ENCODE measurements at places on chromosomes 5 and 9.
A peak's percentile ranks its signal among the peaks of the same experiment; 100 is the strongest.

GRCh38 chr5:95922798-95923197 lies 38.9 kb downstream of the ELL2 start:
- no peak for DNase-seq

DNA sequence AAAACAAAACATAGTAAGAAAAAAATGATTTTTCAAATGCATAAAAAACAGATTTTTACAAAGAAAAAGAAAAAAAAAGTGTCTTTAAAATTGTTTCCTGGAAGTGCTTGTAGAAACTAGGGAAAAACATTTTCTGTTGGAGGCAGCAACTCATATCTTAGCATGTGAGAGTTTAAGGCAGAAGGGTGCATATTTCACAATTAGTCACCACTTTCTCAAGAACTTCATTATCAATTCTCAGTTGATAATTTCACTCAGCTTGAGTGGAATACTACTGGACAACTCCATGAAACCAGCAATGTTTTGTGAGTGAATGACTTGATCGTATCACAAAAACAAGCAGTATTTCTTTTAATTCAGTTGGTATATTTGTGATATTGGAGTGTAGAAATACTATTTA lies 508.3 kb upstream of the DAB2 start:
- DNase-seq, result no peak

DNA sequence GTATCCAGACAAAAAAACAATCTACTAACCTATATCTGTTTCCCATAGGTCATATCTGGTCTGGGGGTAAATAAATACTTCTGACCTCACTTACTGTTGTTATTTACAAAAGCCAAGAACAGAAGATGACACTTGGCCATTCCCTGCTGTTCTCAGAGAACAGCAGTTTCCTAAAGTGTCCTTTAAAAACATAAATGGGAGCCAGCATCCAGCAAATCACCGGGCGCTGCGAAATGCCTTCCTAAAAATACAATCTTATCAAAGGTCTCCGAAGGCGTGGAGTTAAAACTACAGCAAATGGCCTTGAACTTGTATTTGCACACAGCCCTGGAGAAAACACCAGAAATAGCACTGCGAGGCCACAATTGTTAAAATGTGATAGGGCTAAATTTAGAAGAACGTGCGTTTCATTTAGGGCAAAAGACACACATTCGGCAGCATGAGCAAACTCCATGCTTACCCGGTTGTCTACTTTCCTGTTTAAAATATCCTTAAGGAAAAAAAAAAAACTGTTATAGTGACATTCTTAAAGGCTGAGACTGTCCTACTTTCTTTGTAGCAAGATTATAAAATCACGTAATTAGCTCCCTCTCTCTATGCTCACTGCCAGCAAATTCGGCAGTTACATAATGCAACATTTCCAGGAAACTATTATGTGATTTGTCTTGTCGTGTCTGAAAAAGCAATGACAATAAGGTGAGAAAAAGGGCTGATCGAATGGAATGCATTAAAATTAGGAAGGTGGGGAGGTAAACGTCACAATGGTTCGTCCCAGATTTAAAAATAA lies 1.5 kb downstream of the NFIL3 start:
- DNase-seq, result peak; percentile 18

GRCh38 chr5:68447136-68447929 lies 231.8 kb downstream of the PIK3R1 start:
- no peak for DNase-seq

GRCh38 chr9:128392302-128393144 lies 21.3 kb downstream of the URM1 start:
- no peak for DNase-seq

- DNase-seq, result no peak
Measured at GRCh38 chr9:5111696-5112095, 73.7 kb downstream of the INSL6 start.

GRCh38 chr5:59943452-59944113 lies 50.1 kb upstream of the PDE4D start:
- DNase-seq, result no peak

DNA sequence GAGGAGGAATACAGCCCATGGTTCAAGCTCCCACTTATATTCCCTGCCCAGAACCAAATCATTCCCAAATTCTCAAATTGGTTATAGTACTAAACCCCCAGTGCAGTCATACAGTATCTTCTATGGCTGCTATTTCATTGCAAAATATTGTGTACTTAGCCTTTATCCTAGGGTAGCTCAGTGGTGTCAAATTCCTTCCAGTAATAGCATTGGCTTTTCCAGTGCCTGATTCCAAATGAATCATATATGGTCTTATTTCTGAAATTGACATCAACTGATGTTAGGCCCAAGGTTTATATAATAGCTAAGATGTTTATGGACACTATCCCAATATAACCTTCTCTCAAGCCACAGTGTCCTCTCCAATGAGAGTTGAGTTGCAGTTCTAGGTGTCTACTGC lies 256.7 kb downstream of the NDUFS4 start:
- no peak for DNase-seq

- peak; percentile 42 for DNase-seq
Measured at GRCh38 chr5:179858241-179858585, 404 bp downstream of the MRNIP start.

- DNase-seq, result no peak
Measured at GRCh38 chr5:98902733-98903132, 26.1 kb downstream of the CHD1 start.

- DNase-seq, result no peak
Measured at GRCh38 chr5:74199436-74200210, 440.9 kb downstream of the ENC1 start.

DNA sequence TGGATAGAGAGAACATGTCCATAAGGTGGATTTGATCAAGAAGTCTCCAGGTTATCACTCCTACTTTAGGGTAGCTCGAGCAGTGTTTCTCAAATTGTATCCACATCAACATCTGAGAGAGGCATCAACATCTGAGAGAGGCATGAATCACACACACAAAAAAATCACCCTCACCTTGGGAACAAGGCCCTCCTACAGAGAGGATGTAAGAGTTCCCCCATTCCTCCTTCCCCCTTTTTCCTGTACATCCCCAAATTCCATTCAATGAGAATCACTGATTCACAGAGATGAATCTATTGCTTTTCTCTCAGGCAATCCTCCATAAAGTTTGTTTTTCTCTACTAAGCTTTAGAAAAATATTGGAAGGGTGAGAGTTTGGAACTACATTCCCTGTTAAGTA lies 233.4 kb upstream of the CDH6 start:
- no peak for DNase-seq

DNA sequence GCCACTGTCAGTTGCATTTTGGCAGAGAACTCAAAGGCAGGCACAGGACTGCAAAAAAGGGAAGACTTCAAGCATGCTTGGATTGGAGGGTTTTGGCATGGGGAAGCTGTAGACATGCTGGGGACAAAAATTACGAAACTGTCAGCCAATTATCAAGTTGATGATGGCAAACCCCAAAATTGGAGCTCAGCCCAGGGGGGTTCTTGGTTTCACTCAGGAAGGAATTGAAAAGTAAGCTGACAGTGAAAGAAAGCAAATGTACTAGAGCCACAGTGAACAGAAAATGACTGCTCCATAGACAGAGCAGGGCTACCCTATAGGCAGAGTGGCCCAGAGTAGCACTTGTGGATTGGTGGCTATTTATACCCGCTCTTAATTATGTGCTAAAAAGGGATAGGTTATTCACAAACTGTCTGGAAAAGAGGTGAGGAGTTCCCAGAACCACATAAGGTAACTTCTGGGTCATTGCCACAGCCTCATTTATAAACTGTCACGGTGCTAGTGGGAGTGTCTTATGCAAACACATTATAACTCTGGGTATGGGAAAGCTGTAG lies 14.6 kb upstream of the CFAP95 start:
- DNase-seq, result no peak

DNA sequence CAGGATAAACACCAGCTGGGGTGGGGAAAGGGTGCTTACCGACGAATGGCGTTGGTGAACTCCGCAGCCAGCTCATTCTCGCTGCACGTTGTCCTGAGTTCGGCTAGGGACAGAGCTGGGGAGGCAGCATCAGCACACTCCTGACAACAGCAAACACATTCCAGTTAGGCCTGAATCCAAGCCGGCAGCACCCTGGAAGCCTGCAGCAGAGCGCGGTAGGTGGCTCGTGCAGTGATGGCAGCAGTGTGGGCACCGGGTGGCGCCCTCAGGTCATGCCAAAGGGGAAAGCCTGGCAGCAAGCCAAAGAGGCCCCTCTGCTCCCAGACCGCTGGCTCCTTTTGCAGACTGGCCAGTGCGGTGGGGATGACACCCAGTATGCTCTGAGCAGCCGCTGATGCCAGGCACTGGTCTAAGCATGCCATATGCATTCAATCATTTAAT lies 66.9 kb downstream of the DCP2 start:
- no peak for DNase-seq

GRCh38 chr5:117682416-117682815 lies 1107.8 kb upstream of the SEMA6A start:
- no peak for DNase-seq

- DNase-seq, result no peak
Measured at GRCh38 chr9:97506306-97506705, 4.8 kb downstream of the TMOD1 start.

DNA sequence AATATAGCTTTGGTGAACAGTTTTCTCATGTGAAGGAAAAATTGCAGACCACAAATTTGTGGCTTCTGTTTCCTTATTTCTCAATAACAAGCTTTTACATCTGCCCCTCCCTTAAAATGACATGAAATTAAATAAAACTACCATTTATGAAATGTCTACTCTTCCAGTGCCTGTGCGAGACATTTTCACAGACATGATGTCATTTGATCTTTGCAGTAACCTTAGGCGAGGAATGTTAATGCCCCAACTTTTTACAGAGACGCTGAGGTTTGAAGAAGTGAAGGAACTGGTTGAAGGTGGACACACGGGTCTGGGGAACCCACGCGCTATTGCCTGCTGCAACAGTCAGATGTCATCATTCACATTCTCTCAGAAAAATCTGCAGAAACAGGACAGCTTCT lies 61.5 kb downstream of the OSTF1 start:
- DNase-seq, result peak; percentile 36

DNA sequence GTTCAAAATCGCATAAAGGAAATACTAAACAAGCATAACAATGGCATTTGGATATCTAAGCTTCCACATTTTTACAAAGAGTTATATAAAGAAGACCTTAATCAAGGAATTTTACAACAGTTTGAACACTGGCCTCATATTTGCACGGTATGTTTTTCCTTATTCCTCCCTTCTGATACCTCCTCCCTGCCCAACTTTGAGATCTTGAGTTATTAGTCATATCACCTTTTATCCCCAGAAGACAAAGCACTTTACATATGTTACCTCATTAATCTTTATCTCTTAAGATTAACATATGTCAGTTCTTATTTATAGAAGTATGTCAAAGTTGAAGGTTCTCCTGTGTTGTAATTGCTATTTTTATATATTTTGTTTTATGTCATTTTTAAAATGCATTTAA lies 29.8 kb downstream of the TDRD7 start:
- no peak for DNase-seq

DNA sequence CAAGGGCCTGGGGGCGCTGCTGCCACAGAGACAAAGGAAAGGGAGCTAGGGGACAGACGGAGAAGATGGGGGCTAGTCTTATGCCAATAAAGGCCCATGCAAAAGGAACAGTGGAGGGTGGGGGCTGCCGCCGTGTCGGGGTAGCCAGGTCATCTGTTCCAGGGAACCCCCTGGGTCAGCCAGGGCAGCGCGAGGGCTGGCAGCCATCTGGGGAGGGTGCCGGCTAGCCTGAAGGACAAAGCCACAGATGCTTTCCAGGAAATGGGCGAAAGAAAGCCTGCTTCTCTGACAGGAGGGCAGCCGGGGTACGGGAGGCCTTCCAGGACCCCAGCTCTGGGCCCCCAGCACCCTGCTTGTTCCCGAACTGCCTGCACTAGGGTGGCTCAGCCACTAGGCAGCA lies 1.6 kb upstream of the CARD9 start:
- DNase-seq, result no peak

DNA sequence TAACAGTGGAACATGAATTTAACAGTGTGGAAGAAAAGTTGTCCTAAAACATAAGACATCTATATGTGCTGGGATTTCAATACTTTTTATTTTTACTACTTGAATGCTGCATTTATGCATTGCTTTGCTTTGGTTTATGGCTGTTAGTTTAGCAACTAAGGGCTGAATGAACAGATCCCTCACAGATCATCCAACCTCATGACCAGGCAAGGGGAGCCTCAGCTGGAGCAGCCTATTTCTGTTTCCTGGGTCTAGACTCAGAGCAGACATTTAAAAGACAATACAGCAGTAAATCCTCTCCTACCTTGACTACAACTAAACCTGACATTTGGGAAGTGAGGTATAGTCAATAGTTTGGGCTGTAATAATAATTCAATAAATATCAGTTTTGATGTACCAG lies 163.3 kb downstream of the AUH start:
- DNase-seq, result no peak

- no peak for DNase-seq
Measured at GRCh38 chr5:124996023-124996763, 249.8 kb upstream of the ZNF608 start.

DNA sequence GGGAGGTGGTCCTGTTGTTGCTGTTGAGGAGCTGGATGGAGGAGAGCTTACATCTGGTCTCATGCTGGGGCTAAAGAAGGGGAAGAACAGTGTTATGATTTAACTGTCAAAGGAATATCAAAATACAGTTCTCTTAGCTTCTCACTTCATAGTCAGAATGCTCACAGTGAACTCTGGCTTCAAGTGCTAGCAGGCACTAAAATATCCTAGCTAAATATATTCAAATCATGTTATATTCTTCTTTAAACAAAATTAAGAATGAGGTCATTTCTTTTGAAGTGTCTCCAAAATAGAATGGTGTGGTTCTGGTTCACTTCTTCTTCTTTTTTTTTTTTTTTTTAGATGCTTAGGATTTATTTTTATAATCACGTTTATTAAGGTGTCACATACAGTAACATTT lies 89.4 kb downstream of the NR3C1 start:
- DNase-seq, result no peak

DNA sequence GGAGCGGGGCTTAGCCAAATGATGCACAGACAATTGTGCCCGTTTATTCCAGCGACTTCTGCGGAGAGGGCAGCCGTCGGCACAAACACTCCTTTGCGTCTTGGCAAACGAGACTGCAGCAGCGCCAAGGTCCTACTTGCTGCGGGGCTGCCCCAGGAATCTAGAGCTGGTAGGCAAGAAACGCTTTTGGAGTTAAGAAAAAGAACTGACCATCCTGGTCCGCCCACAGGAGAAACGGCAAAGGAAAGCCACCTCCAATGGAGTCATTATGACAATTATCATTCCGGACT lies 2.3 kb downstream of the RXFP3 start:
- DNase-seq, result no peak

Measured in CD4-positive, alpha-beta T cell treated with Interleukin-2 at 100 ng/mL for 4 hours (primary cell).